ENCODE measurements at places on chromosomes 4 and X.

GRCh38 chr4:145723336-145723735 lies 43.4 kb downstream of the C4orf51 start:
- DNase-seq, result no peak

GRCh38 chr4:88709989-88710388 lies 12.4 kb upstream of the NAP1L5 start:
- no peak for DNase-seq

DNA sequence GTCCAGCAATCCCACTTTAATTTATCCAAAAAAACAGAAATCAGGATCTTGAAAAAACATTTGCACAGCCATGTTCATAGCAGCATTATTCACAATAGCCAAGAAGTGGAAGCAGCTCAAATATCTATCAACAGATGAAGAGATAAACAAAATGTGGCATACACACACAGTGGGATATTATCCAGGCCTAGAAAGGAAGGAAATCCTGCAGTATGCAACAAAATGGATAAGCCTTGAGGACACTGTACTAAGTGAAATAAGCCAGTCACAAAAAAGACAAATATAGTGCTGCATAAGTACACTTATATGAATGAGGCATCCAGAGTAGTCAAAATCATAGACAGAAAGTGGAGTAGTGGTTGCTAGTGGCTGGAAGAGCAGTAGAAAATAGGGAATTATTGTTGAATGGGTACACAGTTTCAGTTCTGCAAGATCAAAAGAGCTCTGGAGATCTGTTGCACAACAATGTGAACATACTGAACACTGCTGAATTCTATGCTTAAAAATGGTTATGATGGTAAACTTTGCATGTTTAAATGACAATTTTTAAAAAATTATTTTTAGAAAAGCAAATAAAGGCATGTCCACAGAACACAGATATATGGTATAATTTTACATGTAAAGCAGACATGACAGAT lies 25.6 kb downstream of the CHM start:
- DNase-seq, result no peak

DNA sequence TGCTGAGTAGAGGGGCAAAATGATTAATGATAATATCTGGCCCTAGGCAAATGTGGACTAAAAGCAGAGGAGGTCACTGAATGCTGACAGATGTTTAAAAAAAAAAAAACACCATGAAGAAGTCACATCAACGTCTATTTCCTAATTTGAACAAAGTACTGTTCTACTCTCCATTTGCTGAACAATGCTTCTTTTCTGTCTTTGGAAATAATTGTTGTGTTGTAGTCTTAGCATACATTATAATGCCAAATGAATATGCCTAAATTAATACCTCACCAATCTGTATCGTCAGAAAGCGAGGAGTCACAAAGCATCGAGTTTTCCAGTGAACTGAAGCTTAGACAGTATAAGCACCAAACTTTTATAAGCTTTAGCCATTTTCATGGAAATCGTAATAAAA lies 140.9 kb upstream of the JADE1 start:
- DNase-seq, result no peak

GRCh38 chr4:181529537-181529936 lies 713.7 kb upstream of the TENM3 start:
- no peak for DNase-seq

GRCh38 chrX:118286066-118286762 lies 59.7 kb upstream of the WDR44 start:
- DNase-seq, result no peak

DNA sequence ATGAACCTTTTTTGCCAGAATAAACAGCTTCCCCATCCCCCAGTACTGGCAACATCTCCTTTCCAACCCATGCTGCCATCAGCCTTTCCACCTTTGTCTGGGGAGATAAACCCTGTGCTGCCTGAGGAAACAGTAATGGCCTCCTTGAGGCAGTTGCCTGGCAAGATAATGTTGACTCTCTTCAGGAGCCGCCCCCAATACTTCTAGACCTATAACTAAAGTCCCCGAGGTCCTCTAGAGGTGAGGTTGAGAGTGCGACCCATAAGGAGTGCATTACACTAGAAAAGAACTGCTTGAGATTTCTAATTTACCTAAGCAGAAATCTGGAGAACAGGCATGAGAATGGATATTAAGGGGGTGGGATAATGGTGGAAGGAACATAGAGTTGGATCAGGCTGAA lies 963.2 kb upstream of the PCDH7 start:
- no peak for DNase-seq

GRCh38 chr4:35511851-35512250 lies 732.5 kb downstream of the ARAP2 start:
- no peak for DNase-seq

- DNase-seq, result no peak
Observed at GRCh38 chrX:16162391-16162790, 4.9 kb upstream of the MAGEB17 start.

DNA sequence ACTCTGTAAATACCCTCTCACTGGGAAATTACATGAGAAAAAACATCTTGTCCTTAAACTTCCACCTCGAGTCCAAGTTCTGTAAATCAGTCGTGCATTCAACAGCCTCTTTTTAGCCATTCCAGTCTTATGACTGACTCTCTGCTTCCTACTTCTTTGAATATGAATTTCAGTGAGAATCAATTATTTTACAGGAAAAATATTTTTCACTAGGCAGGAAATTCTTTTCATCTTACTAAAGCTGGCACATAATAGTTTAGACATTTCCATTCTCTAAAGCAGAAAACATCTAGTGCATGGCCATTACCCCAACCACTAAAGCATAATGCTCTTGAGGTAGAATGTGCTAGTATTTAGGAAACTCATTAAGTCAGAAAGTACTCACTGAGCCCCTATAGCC lies 565.7 kb upstream of the FAT1 start:
- DNase-seq, result no peak

DNA sequence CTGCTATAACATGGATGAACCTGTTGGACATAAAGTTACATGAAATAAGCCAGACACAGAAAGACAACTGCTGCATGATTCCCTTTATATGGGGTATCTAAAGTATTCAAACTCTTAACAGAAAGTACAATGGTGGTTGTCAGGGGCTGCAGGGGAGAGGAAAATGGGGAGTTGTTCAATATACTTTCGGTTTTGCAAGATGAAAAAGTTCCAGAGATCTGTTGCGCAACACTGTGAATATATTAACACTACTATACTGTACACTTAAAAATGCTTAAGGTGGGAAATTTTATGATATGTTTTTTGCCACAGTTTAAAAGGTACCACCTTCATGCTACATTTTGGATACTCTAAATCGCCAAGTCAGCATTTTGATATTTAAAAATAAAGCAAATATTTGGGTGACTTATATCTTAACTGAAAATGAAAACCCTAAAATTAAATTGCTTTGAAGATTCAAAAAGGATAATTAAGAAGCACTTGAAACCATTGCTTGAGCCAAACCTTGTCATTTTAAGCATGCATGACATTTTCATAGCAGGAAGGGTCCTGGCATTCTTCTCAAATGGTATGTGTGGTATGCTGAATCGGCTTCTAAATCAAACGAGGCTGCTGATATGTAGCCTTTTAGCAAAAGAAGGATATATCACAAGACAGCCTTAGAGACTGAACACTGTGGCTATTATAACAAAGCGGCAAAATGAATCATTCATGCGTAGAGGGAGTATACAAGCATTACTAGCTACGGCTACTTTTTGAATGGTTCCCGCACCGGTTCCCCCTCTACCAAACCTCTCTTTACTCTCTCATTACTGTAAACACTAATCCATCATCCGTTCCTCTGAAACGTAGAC lies 607.1 kb upstream of the DIPK2B start:
- DNase-seq, result no peak

DNA sequence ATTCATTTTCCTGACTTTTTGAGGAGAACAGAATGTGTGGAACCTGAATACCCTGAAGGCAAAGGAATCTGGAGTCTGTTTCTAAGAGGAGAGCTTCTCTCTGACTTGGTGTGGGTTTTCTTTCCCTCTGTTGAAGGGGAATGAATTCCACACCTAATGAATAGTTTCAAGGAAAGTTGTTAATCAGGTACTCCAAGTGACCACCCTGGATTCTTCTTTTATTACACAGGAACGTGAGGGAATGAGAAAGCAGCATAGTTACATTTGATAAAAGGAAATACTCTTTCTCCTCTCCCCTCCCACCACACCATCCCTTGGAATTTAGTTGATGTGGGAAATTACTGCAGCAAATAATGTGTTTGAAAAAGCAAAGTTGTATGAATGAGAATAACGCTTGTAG lies 29.7 kb downstream of the SLIT2 start:
- DNase-seq, result no peak

GRCh38 chr4:133146574-133147241 lies 2.4 kb upstream of the PCDH10 start:
- DNase-seq, result peak; percentile 27

DNA sequence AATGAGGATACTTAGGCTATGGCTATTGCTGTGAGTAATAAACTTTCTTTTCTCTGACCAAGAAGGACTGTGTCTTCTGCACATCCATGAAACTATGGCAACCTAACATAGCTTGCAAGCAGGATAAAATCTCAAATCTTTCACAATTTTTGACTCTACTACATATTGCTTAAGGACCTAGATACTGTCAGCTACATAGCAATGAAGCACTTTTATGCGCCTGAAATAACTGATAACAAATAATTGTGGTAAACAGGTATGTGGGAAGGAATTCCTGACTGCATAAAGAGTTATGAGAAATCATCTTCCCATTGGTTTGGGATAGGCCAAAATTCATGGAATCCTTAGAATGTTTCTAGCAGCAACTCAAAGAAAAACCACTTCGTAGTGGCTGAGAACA lies 41.2 kb upstream of the PDGFC start:
- DNase-seq, result no peak

DNA sequence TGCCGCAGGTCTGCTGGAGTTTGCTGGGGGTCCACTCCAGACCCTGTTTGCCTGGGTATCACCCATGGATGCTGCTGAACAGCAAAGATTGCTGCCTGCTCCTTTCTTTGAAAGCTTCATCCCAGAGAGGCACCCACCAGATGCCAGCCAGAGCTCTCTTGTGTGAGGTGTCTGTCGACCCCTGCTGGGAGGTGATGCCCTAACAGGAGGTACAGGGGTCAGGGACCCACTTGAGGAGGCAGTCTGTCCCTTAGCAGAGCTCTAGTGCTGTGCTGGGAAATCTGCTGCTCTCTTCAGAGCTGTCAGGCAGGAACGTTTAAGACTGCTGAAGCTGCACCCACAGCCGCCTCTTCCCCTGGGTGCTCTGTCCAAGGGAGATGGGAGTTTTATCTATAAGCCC lies 162.7 kb downstream of the NAF1 start:
- DNase-seq, result no peak

GRCh38 chr4:76384052-76384451 lies 36.9 kb downstream of the CCDC158 start:
- DNase-seq, result no peak

DNA sequence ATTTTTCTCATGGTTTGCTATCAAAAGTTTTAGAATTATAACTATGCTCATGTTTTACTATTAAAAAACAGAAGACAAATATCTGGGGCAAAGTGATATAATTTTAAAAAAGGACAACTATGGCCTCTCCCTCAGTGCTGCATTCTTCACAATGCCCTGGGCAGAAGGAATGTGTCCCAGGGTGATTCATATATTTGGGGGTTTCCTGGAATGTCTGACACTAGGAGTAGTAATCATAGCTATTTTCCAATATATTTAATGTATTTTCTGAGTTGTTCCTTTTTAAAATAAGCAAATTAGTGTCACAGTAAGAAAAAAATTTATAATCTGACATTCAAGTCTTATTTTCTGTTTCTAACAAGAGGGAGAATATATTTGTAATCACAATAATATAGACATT lies 281.7 kb downstream of the UNC5C start:
- no peak for DNase-seq

DNA sequence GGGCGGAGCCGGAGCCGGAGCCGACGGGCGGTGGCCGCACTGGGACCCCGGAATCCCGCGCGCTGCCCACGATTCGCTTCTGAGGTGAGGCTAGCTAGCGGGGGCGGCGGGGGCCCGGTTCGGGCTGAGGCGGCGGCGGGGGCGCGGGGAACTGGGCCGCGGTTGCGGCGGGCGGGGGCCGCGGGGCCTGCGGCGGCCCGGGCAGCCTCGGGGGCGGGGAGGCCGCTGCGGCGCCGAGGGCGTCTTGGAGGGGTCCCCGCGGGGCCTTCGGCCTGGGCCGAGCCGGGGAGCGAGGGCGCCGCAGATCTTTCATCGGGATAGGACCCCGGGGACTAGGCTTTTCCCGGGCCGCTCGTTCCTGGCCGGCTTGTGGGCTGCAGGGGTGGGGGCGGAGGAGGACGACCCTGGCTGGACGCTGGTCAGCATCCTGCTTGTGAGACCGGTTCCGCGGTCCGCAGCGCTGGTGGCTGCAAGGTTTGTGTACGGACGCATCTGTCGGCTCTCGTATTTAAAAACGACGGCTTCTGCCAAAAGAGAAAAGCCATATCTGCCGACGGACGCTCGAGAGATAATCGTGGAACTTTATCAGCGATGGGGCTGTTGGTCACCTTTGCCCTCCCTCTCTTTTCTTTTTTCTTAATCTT lies 419 bp downstream of the ADD1 start:
- no peak for DNase-seq

DNA sequence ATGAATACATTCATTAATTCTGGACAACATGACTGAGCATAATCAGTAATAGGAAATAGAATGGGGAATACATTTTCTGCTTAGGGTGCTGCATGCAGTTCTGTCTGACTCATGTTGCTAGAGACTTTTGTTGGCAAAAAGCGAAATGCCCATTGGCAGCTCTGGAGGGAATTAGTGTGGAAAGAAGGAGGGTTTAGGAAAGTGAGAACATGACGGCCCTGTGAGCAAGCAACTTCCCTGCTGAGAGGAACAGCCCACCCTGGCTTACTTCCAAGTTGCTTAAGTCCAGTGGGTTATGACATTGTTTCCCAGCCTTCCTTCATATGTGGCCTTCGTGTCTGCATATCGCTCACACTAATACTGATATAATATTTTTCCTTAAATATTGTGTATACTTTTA lies 13.8 kb downstream of the MAD2L1 start:
- DNase-seq, result no peak

GRCh38 chrX:122835886-122836285 lies 348.2 kb upstream of the GRIA3 start:
- DNase-seq, result no peak

GRCh38 chr4:84699001-84699671 lies 116.2 kb downstream of the CDS1 start:
- DNase-seq, result no peak

GRCh38 chr4:151173871-151174270 lies 74.4 kb downstream of the RPS3A start:
- DNase-seq, result no peak

GRCh38 chr4:45131020-45131419 lies 404.7 kb upstream of the GNPDA2 start:
- no peak for DNase-seq

- DNase-seq, result peak; percentile 58
Observed at GRCh38 chr4:40840985-40841571, 91.3 kb downstream of the NSUN7 start.

GRCh38 chr4:36177946-36178345 lies 66.4 kb downstream of the ARAP2 start:
- DNase-seq, result no peak

GRCh38 chr4:85228264-85228663 lies 246.7 kb upstream of the ARHGAP24 start:
- no peak for DNase-seq

DNA sequence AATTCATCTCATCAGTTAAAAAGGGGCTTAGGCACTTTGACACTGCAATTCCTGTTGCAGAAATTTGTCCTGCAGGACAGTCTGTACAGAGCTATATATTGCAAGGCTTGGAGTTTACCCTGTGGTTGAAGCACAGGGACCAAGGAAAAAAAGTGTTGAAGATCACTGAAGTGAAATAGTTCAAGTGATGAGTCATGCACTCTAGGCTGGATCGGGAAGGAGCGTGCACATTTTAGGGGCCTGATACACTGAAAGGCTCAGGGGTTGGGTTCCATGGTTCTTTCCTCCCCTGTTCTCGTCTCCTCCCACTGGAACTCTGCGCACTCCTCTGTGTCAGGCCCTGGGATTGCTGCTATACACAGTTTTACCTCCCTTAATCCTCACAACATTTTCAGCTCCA lies 104.9 kb upstream of the ARMCX2 start:
- no peak for DNase-seq
